ENCODE measurements at places on chromosomes 1 and 21. TPM values are rescaled to one million over a fixed set of nuclear protein-coding genes. Genes with fewer than 3 reads are reported as not detected.

Gene KCNE2
- total RNA-seq = 0.37 TPM

Gene SPRR2G
- not detected for total RNA-seq

Gene IGSF9
- total RNA-seq = 10.2 TPM

Gene APCS
- total RNA-seq = not detected

DNA sequence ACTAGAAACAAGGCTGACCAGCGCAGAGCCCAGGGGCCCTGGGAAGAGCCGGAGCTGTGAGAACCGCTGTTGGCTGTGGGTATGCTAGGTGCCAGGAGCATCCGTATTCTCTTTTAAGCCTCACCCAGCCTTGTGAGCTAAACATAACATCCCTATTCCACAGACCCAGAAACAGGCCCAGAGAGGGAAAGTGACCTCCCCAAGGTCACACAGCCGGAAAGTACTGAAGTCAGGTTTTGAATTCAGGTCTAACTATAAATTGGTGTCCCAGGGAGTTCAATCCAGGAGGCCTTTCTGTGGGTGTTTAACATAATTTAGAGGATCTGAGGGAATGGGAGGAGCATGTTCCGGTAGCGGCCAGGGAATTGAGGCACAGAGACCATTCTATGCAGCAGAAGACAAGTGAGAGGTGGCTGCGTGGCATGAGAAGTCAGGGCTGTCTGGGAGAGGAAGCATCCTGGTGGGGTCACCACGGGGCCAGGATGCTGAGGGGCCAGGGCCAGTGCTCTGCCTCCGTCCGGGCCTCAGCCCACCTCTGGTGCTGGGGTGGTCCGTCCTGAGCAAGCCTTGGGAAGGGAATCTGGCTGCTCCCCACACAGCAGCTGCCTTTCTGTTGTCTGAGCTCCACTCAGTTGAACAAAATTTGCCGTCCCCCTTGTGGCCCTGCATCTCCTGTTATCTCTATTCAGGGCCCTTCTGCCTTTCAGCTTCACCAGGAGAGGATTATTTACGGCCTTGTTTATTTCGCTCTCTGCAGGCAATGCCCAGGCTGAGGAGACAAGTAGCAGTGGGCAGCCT lies 338.8 kb upstream of the VAMP3 start:
- no peak for DNase-seq

Gene ARHGAP29
- total RNA-seq = 41.7 TPM

DNA sequence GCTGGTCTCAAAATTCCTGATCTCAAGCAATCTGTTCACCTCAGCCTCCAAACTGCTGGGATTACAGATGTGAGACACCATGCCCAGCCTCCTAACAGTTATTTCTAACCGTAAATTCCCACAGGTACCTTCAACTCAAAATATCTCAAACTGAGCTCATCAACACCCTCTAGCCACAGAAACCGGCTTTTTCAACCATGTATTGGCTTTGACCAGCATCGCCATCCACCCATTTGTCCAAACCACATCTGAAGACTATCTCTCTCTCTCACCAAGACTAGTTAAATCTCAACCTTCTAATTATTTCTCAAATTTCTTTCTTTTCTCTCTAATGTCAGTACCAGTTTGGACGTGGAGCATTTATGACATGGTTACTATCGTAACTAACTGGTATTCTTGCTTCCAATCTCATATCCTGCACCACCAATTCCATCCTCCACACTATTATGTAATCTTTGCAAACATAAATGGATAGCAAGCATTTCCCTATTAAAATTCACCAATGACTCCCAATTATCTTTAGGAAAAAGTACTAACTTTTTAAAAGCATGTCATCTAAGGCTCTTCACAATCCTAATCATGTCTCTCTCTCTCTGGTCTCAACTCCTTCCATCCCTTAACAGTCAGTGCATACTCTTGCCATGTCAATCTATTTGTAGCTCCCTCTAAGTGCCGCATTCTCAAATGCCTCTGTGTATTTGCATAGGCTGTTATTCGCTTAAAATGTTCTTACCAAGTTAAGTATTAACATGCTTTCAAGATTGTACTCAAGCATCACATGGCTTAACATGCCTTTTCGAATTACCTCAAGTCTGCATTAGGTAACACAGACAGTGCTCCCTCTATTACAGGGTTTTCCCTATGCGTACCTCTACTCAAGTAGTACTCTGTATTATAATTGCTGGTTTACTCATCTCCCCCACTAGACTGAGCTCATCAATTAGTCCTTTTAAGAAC lies 18.1 kb downstream of the RSBN1 start:
- DNase-seq = no peak

Gene SPRR2E
- not detected for total RNA-seq

Gene ELF3
- 0.79 TPM for total RNA-seq

DNA sequence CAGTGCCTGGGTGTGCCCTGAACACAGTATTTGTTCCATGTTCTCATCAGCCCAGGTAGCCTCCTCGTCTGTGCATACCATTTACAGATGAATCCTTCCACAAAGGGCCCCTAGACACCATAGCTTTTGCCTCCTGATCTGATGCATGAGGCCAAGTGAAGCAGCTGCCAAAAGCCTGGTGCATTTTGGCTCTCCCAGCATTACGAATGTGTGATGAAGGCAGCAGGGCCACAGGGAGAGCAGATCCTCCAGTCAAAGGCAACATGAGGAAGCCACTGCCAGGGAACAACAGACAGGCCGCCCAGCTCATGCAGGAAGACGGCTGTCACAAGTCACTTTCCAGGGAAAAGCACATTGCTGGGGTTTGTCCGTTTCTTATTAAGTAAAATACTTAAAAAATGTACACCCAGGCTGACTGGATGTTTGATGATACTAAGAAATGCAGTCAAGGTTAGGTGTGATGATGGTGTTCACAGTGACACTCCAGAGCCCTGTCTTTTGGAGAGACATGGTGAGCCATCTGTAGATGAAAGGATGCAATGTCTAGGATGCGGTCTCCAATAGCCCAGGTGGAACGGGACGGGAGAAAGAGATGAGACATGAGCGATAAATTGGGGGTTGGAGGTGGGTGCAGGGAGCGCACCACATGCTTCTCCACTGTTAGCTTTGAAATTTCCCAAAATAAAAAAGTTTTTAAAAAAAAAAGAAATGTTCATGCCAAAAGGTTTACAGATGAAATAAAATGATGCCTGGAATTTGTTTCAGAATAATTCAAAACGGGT lies 48.7 kb downstream of the NPHP4 start:
- peak; percentile 11 for DNase-seq

GRCh38 chr1:157238585-157238984 lies 100.4 kb upstream of the ETV3 start:
- DNase-seq = no peak

- DNase-seq = no peak
Observed at GRCh38 chr1:89670163-89670562, 37.2 kb downstream of the LRRC8C start.

Gene SEC16B
- 5.9 TPM for total RNA-seq

DNA sequence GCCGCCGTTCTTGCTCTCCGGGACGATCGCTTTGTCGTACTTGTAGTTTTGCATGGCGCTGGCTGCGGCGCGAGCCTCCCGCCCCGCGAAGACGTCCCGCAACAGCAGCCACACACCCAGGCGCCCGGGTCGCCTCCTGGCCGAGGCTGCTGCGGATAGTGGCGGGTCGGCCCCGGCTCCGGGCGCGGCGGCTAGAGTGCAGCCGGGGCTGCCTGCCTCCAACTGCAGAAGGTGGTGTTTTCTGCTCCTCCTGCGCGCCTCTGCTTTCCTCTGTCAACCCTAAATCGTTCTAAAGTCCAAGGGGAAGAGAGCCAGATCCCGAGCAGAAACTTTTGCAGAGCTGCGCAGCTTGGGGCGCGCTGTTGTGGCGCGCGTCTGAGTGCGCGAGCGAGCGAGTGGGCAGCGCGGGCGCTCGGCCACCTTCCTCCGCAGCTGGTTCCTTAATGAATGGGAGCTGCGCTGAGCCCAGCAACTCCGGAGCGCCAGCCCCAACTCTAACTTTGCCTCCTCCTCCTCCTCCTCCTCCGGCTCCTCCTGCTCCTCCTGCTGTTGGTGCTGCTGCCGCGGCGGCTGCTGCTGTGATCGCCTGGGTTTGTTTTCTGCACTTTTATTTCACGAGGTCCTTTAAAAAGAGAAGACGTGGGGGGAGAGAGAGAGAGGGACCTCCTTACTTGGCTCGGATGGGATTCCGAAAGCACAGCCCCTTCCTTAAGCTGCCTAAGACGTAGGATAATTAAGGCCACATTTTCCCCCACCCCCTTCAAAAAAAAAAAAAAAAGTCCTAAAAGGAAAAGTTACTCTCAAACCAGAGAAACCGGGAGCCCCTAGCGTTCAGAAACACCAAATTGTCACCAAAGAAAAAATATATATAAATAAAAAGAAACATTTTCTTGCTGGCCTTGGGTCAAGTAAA lies at the start of gene PLPP3:
TSS of gene PLPP3 (minus strand) at position 601 of the 913 bp plus-strand sequence. CDS start at position 54, 547 bp downstream.
- DNase-seq = peak; percentile 92

GRCh38 chr1:35298464-35298863 lies 30.0 kb downstream of the ZMYM4 start:
- peak; percentile 55 for DNase-seq

Gene ASB17
- total RNA-seq = 16.7 TPM

DNA sequence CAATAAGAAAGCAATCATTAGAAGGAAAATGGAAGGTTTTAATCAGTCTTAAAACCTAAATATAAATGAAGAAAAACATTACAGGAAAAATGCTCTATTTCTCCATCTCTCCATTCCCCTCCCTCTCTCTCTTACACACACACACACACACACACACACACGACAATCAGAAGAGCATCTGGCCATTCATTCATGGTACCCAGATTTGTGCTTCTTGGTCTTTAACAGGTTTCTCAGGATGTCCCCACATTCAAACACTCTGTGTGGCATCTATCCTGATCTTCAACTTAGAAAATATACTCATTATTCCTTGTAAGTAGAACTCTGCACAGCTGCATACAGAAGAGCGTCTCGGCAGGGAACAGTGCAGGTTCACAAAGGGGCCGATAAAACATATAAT lies 779 bp downstream of the LRRC40 start:
- DNase-seq = no peak

Gene CD84
- total RNA-seq = 6.9 TPM

Gene DIPK1A
- 21.4 TPM for total RNA-seq

Gene UBE2U
- total RNA-seq = 31.6 TPM

GRCh38 chr1:16484931-16485330 lies 29.2 kb downstream of the RNU1-1 start:
- no peak for DNase-seq

GRCh38 chr1:86137436-86137835 lies 19.1 kb downstream of the COL24A1 start:
- no peak for DNase-seq

DNA sequence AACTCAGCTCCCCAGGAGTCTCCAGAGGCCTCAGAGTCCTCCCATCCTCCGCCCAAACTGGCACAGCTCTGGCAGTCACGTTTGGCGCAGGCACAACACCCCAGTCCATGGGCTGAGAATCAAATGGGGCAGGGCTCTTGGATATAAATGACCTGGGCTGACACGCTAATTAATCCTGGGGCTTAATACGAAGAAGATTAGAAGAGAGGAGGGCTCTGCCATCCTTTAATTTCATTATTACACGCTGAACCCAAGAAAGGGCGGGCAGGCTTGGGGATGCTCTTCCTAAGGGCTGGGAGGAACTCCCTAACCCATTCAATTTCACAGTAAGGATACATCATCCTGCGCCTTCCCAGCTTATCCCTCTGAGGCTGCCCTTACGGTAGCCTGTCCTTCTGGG lies 2.4 kb downstream of the GRIK3 start:
- no peak for DNase-seq

- no peak for DNase-seq
Observed at GRCh38 chr1:65554829-65555228, 134.4 kb downstream of the LEPR start.

DNA sequence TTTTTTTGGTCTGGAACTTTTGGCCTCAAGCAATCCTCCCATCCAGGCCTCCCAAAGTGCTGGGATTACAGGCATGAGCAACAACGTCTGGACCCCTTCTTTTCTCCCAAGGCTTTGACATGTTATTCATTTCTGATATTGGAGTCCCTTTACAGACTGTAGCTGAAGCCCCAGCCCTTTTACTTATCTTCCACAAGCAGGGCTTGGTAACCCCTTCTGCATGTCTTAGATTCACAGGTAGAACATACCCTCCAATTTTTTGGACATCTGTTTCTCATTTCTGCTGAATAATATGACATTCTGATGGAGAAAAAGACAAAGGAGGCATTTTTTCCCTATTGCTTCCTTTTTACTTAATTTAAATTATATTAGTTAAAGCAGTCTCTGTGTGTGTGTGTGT lies 39.2 kb upstream of the RGS21 start:
- DNase-seq = no peak

Gene SUSD4
- total RNA-seq = 13.9 TPM

Gene FCER1G
- 2.1 TPM for total RNA-seq

Gene PDE4DIP
- 48.7 TPM for total RNA-seq

Gene S100A14
- total RNA-seq = not detected

DNA sequence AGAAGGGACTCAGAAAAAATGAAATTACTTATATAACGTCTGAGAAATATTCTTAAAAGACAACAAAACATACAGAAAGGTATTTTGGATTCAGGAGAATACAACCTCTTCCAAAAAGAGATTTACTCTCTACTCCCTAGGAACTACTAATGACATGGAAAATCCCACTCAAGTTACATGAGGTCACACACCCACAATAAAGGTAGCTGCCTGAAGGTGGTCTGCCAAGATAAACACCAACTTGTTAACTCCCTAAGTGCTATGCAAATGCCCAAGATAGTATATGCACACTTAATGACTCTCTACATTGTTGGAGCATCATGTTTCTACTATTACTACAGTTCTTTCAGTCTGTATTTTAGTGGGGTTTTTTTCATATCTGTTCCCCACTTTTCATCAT lies 26.5 kb downstream of the RERE start:
- no peak for DNase-seq

GRCh38 chr21:26818906-26819305 lies 26.3 kb downstream of the ADAMTS1 start:
- no peak for DNase-seq

Gene FOXE3
- total RNA-seq = 1.4 TPM

DNA sequence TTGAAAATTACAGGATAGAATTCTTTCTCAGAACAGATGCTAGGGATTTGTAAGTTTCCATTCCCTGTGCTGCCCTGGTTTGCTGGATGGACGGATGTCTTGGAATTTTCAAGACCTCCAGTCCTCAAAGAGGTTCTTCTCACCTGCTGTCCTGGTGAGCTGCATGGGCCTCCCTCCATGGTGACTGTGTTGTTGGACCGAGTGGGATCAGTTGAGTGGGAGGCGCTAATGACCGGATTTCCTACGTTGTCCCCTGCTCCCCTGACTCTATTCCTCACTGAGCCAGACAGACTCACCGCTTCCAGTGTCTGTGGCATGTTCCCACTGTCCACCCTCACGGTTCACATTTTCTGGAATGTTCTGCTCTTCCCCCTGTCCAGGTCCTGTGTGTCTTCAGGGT lies 229.8 kb downstream of the CAMTA1 start:
- DNase-seq = no peak

DNA sequence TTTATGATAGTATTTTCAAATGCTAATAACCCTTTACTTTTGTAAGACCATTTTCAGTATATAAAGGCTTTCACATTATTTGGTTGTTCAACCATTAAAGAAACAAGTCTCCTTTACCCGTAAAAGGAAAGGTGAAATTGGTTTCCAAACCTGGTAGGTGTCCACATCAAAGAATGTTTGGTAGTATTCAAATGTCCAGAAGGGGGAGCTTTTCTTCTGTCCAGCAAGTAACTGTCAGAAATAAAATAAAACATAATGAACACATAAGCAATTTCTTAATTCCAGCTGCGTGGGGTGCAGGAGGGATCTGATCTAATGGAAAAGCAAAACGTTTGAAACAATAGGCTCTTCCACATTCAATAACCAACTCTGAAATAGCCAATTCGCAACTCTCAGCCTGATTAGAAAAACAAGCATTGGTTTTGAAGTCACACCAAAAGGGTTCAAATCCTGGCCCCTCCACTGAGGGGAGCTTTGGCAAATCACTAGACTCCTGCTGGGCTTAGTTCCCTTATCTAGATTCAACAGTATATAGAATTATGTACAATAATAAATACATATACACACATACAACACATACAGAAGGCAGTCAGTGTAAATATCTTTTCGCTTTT lies 11.0 kb downstream of the YIPF1 start:
- no peak for DNase-seq

Data from testis (tissue), 5 donors.